ENCODE measurements at places on chromosomes 11 and 22.

DNA sequence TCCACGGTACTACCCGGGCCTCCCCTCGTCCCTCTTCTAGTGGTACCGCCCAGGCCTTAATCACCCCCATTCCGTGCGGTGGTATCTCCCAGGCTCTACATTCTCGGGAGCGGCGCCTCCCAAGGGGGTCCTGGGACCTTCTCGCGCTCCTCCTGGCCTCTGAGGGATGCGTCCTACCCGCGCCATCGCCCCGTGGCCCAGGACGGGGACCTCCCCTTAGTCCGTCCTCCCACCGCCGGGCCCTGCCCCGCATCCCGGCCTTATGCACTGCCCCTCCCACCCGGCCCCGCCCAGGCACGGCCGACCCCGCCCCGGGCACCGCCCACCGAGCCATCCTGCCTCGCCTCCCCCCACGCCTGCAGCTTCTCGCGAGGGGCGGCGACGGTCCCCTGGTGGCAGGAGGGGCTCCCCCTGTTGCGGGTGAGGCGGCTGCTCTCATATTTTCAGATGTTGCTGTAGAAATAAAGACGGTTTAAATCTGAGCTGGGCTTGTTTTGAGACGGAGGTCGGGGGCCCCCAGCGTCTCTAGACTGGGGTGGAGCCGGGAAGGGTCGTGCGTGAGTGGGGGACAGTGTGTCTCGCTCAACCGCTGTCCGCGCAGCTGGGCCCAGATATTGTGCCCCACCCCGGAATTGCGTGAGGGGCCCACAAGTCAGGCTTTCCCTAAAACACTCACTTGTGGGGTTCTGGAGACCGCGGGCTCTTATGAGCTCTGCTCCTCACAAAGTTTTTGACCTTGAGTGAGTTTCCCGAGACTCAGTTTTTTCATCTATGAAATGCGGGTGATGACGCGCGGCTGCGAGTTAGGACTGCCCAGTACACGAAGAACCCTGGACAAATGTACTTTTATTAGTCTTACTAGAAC lies 828 bp upstream of the RAB1B start:
- peak; percentile 70 for DNase-seq

DNA sequence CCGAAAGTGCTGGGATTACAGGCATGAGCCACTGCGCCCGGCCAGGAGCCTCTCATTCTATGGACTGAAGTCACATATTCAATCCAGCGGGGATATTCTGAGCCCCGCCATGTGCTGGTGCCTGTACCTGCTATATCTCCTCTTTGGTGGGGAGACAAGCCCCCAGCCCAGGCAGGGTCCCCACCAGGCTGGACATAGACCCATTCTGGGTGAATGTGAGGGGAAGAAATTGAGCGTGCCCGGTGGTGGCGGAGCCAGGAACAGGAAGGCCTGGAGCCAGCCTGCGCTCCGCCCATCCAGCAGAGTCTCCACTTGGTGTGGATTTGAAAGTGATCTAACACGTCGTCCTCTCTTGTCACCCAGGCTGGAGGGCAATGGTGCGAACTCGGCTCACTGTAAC lies 38.0 kb upstream of the CSNK1E start:
- no peak for DNase-seq

GRCh38 chr11:27218421-27219038 lies 144.5 kb downstream of the CCDC34 start:
- DNase-seq = no peak

- no peak for DNase-seq
These were observed 63.3 kb upstream of the LARGE1 start for GRCh38 chr22:33983558-33983957.

GRCh38 chr22:45587638-45588505 lies 83.8 kb upstream of the ATXN10 start:
- no peak for DNase-seq

GRCh38 chr11:46874586-46874985 lies 28.5 kb upstream of the CKAP5 start:
- DNase-seq = no peak

DNA sequence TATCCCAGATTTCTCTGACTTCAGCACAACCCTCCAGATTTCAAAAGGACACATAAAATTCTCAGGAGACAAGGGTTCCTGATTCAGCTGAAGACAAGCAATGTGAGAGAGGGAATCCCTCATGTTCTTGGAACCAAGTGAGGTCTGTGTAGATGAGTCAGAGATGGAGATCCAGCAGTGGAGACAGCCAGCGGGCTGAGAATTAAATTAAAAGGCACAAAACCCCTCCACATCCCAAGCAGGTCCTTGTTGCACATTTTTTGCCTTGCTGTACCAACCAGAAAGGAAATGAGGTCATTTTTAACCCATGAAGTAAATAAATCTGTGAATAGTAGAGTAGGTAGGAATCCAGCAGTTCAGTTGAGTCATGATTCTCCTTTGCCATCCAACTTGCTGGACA lies 9.7 kb downstream of the MTNR1B start:
- no peak for DNase-seq

DNA sequence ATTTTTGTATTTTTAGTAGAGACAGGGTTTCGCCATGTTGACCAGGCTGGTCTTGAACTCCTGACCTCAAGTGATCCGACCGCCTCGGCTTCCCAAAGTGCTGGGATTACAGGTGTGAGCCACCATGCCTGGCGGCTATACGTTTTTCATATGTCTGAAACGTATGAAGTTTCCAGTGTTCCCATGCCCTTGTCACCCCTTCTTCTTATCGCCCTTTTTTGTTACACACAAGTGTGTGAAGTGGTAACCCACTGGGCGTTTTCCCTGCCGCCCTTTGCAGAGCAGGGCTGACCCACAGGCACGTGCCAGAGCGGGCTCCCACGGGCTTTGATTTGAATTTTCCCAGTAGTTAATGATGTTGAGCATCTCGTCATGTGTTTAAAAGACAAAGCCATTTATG lies 17.0 kb downstream of the PIM3 start:
- no peak for DNase-seq

- DNase-seq = no peak
These were observed 39.4 kb downstream of the SHANK2 start for GRCh38 chr11:71212871-71213559.

- DNase-seq = no peak
These were observed 532.0 kb downstream of the NTM start for GRCh38 chr11:131902421-131902820.

DNA sequence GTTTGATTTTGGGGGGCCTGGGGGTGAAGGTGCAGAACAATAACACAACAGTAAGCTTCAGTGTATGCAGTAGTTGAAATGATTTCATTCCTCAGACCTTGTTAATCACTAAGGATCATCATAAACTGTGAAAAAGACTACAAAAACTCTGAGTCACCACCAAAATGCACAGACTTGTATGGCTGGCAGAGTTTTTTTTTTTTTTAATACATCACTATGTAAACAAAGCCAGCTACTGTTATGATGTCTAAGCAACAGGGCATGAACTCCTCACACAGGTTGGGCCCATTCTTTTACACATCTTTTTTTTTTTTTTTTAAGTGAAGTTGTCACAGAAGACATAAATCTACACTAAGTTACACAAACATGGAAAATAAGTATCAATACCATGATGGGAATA lies 311.9 kb downstream of the GUCY1A2 start:
- DNase-seq = no peak

GRCh38 chr11:93608364-93608763 lies 53.1 kb upstream of the CEP295 start:
- DNase-seq = no peak

DNA sequence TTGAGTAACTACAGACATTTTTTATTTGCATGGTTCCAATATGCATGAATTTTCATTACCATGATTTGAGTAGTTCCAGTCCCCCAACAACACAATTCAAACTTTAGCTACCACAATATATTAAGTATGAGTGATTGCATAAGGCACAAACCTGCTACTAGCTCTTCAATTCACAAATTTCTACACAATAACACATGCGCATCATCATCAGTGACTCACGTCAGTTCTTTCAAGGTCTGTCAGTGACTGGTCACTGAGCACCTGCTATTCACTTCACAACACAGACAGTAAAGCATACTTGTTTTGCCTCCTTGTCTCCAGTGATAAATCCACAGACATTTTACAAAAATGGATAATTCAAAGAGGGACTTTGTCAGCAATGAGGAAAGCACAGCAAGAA lies 435.1 kb upstream of the CCDC90B start:
- DNase-seq = no peak

- no peak for DNase-seq
These were observed 103.4 kb downstream of the NAV2 start for GRCh38 chr11:19816040-19816439.

- no peak for DNase-seq
These were observed 60.6 kb downstream of the NXPE2 start for GRCh38 chr11:114738954-114739353.

DNA sequence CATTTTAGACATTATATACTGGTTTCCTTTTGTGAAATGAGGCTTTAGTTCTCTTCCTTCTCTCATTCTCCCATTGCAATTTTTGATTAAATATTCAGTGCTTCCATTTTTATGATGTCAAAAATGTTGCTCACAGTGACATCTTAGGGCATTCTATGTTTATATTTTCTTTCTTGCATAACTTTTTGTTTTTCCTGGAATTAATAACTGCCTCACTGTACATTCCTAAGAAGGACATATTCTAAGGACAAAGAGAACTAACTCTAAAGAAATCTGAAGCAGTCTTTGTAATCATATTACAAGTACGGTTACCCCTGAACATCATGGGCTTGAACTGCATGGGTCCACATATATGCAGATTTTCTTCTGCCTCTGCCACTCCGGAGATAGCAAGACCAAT lies 25.8 kb upstream of the P2RY6 start:
- no peak for DNase-seq

- no peak for DNase-seq
These were observed 40.6 kb upstream of the KCNQ1OT1 start for GRCh38 chr11:2740275-2740940.

GRCh38 chr11:17005646-17006045 lies 8.6 kb downstream of the PLEKHA7 start:
- DNase-seq = no peak

DNA sequence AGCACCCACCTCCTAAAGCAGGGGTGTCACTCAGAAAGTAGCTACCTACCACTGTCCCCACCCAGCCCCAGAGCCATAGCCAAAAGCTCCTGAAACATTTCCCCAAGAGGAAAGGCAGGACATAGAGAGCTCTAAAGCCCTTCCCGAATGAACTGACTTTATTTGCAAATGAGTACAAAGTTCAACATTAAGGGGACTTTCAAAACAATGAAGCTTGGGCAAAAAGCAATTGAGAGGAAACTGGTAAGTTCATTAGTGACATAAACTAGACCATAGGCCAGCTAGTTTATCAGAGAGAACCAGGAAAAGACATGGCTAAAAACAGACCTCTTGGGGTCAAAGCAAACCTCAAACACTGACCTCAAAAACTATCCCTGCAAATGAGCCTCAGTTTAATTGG lies 72.7 kb downstream of the IGLL5 start:
- DNase-seq = no peak

- no peak for DNase-seq
These were observed 90.4 kb downstream of the CWC15 start for GRCh38 chr11:94882931-94883330.

GRCh38 chr22:29156507-29156906 lies 49.2 kb upstream of the EMID1 start:
- no peak for DNase-seq

DNA sequence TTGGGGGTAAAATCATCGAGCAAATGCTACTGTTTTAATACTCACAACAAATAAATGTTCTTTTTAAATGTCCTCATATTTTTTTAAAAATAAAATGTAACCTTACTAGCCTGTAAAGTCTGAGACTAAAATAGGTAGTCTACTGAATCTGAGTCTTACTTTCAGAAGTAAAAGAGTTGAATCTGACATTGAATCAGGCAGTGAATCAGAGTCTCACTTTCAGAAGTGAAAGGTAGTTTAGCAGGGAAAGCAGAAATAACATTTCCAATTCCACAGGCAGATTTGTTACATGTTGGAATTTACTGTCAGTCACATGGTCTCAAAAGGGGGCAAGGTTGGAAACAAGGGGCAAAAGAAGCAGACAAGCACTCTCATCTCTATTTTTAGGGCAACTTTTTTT lies 143.0 kb downstream of the ELP4 start:
- DNase-seq = no peak

- no peak for DNase-seq
These were observed 20.4 kb downstream of the PPIL2 start for GRCh38 chr22:21686193-21686608.

DNA sequence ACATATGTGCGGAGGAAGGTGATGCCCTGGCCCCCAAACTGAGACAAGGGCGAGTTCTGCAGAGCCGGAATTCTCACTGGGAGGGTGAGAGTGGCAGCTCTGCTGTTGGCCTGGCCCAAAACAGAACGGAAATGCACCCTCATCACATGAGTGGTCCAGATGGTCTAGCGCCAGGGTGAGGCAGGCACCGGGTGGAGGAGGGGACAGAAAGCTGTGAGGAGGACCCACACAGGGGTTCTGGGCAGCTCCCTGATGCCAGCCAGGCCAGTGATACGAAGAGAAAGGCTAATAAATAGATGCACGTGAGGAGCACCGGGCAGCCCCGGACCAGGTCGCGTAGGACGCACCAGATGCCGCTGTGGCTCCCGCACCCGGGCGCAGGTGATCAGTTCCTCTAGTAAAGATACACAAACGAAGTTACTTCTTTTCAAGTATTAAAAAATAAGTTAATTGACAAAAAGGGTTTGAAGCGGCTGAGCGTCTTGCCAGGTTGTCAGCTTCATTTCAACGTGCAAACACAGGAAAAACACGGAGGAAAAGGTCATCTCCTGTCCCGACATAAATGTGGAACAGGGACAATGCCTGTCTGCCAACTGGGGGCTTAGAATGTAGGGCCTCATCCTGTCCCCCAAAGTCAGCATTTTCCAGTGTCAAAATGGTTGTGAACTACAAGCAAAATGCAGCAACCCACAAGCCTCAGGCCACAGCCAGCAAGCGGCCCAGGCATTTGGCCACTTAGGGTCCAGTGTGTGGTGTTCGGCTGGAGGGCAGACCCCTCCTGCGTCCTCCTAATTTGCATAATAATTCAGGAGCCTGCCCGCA lies 15.3 kb upstream of the BID start:
- DNase-seq = no peak

GRCh38 chr22:23518376-23519187 lies 61.5 kb downstream of the IGLL1 start:
- no peak for DNase-seq

DNA sequence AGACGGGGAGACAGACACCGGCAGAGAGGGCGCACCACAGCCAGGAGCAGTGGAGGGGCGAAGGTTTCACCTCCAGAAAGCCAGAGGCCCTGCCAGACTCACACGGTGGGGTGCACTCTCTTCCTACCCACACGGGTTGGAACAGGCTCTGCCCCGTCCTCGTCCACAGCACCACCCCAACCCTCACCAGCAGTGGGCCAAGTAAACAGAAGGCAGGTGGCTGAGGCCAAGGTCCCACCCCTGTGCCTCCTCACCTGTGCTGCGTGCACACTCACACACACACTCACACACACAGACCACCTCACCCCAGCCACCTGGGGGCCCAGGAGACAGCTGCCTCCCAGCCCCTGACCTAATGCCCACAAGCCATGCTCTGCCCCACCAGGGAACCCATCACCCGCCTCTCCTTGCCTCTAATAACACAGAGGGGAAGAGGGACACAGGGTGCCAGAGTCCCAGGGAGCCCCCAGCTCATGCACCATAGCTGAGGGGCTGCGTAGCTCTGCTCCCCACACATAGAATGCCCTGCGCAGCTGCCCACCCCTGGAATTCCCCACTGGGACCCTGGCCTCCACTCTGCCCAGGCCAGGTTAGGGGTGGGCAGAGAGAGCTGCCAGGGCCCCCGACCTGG lies 3.1 kb downstream of the CYB5R3 start:
- DNase-seq = no peak

GRCh38 chr22:20434773-20435172 lies 2.9 kb downstream of the SCARF2 start:
- DNase-seq = no peak

GRCh38 chr11:70568035-70568813 lies 169.9 kb downstream of the CTTN start:
- no peak for DNase-seq

GRCh38 chr11:119681361-119681910 lies 47.6 kb downstream of the NECTIN1 start:
- DNase-seq = no peak

Measured in occipital lobe (tissue), 3 donors.